Upper lobe of left lung (tissue), 6 donors: ENCODE measurements at places on chromosomes 3 and 15. TPM values are rescaled to one million over a fixed set of nuclear protein-coding genes. Genes with fewer than 3 reads are reported as not detected.

Gene RTP4
- 3.4 TPM for total RNA-seq

DNA sequence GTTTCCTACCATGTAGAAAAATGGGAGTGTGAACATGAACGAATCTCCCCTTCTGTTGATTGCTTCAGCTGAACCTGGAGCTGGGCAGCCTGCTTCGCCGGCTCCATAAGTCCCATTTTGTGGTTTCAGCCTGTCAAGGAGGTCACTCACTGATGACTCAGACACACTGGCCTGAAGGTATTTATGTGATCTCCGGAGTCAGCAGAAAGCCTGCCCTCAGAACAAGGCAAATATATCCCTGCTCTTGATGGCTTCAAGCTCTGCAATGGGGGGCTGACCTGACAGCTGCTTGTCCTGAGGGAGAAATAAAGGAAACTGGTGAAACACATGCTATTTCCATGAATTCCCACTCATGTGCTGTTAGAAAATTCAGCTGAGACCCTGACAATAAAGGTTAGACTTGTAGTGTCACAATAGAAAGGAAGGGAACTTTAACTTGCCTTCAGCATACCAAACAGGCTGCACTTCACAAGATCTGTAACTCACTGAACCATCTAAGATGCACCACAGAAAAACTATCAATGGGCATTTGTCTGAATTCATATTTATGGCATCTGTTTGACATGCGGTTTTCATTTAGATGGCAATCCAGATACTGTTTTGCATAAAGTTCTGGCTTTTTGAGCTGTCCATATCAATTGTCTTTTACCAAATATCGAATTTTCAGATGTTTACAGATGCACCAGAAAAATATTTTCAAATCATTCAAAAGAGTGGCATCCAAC is 282.0 kb upstream of the VEPH1 start:
- DNase-seq: no peak

DNA sequence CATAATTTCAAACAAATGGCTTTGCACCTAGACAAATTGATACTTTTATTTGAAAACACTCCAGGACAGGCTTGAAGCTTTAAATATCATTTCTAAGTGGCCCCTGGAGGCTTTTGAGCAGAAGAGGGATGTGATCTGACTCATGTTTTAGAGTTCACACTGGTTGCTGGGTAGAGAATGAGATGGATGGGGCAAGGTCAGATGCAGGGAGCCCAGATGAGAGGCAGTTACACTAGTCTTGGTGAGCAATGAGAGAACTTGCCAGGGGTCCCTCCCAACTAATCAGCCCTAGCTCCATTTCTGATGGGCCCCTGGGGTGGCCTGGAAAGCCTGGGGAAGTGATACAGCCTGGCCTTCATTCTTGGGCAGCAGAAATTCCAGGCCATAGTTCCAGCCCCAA is 190.4 kb downstream of the MEGF11 start:
- no peak for DNase-seq

GRCh38 chr15:96338766-96339618 is 8.5 kb downstream of the NR2F2 start:
- no peak for DNase-seq

Gene CELSR3
- 0.76 TPM for total RNA-seq

Gene LRRC31
- total RNA-seq: 1.5 TPM

- no peak for DNase-seq
These were observed 27.1 kb upstream of the PIK3CB start for GRCh38 chr3:138861798-138862197.

Gene FETUB
- not detected for total RNA-seq
